ENCODE measurements at places on chromosomes 12 and 14.

DNA sequence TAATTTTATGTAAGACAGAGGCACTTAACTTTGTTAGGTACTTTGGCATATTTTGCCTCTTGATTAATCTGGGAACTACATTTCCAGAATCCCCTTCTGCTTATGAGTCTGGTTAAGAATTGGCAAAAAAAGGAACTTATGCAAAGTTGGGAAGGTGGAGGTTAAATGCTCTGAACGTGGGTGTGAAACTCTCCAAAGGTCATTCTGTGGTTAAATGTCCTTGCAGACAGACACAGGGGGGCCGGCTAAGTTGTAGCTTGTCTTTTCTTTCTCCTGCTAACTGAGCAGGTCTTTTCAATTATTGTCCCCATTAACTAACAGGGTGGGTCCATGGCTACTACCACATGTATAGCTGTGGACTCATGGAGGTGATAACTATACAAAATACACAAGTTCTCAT is 248.6 kb upstream of the NOVA1 start:
- DNase-seq = no peak

- DNase-seq = peak; percentile 39
Measured at GRCh38 chr12:52506858-52507715, 13.1 kb downstream of the KRT5 start.

DNA sequence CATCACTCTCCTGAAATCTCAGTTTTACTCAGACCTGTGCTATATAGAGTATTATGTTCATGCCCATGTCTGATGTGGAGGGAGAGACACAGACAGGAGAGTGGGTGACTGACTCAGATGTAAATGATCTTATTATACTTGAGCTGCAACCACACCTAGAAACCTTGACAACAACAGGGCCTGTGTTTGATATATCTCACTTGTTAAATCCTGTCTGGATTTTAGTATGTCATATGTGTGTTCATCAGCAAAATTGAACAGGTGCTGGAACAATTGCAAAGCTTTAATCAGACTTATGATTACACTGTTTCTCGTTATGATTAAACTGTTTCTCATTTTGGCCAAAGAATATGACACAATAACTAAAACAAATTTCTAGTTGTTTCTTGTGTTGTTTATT is 37.7 kb downstream of the DIP2B start:
- DNase-seq = peak; percentile 26

- DNase-seq = no peak
Measured at GRCh38 chr12:83141460-83141994, 454.8 kb downstream of the TMTC2 start.

GRCh38 chr12:96141216-96141912 is 52.8 kb upstream of the ELK3 start:
- DNase-seq = no peak

Data from SJCRH30 (cell line).